ENCODE measurements at places on chromosomes 11 and 22.

- no peak for DNase-seq
These were observed 419.4 kb downstream of the BRD1 start for GRCh38 chr22:49408102-49408836.

- DNase-seq: no peak
These were observed 60.6 kb downstream of the RTL6 start for GRCh38 chr22:44437216-44438055.

DNA sequence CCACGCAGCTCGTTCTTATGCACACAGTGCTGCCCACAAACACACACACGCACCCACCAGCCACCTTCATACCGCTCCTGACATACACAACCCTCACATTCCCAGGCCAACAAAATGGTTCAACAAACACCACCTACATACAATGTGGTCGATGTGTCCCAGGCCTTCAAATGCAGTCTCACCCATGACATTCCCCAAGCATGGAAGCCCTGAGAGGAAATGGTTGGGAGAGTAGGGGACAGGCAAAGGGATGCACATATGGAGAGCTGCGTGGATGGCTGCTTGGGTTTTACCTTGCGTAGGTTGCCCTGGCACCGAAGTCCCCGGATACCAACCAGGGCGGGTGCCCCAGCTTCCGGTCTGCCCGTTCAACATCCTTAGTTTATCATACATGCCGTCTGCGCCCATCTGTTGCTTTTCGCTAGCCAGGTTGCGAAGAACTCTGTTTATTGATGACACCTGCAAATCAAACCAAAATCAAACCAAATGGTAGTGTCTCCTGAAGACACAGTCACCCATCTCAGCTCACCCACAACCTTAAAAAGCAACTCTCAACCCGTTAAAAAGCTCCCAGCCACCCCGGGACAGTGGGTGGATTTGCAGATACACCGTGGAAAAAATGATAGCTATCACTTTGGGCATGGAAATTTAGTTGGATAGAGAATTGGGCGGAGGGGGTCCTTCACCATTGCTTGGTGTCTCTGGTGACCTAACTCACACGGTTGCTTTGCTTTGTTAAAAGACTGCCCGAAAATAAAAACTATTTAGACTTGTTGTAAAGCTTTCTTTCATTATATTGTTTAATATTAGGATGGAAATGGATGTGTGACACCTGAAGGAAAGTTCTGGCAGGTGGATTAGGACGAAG is 10.5 kb downstream of the PAX6 start:
- no peak for DNase-seq

DNA sequence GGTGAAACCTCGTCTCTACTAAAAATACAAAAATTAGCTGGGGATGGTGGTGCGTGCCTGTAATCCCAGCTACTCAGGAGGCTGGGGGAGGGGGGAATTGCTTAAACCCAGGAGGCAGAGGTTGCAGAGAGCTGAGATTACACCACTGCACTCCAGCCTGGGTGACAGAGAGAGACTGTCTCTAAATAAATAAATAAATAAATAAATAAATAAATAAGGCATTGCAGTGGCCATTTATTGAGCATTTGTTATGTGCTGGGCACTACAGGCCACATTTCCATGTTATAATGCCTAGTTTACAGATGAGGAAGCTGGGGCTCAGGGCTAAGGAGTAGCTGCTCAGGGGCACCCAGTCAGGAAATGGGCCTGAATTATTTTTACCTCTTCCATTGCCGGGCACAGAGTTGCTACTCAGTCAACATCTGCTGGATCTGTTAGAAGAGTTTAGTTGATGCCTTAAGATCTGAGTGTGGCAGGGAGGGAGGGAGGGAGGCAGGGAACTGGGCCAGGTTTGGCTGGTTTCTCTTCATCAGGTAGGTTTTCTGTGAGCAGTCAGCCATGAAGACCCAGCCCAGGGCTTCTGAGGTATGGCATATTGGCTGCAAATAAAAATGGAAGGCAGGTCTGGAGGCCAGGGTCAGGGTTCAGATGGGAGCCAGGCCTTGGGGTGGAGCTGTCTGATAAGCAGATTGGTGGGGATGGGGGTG is 5.6 kb downstream of the PVALB start:
- no peak for DNase-seq

DNA sequence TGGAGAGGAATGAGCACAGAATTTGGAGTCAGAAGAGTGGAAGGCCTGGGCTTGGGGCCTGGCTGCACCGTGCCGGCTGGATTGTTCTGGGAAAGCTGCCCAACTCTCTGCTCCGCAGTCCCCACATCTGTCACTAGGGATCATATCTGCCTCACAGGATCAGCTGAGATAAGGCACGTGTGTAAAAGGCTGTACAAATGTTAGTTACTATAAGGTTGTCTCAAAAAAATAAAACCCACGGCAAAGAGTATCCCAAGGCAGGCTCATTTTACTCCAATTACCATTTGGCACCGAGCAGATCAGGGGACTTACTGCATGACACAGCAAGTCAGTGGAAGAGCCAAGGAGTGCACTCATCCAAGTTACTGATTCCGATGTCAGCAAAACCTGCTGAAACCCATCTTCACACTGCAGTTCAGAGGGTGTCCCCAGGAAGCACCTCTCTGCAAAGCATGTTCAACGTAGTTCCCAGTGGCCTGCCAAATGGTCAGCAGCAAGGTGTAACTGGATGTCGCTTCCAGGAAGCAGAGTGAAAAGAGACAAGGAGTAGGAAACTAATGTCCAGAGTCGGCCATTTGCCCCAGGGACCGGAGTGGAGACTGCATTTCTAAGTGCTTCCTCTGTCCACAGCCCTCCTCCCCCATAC is 18.1 kb upstream of the MRTFA start:
- no peak for DNase-seq

- no peak for DNase-seq
These were observed 582.2 kb upstream of the CADM1 start for GRCh38 chr11:116086426-116086825.

- DNase-seq: no peak
These were observed 367.9 kb downstream of the MN1 start for GRCh38 chr22:27433585-27434190.

- DNase-seq: no peak
These were observed 18.9 kb upstream of the WNT11 start for GRCh38 chr11:76225122-76225611.

DNA sequence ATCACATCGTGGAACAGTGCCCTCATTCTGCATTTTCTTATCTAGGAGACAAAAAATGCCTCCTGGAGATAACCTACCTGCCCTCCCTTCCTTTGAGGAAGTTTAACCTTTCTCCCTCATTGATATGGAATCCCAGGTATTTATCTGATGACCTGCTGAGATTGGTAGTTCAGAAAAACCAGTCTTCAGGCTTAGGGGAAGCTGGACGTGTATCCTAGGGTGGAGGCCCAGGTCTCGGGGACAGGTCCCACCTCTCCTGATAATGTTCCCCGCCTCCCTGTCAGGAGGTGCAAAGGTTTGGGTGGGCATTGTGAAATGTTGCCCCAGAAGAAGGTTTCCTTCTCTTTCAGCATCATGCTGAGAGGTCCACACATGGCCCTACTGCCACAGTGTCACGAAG is 186.9 kb upstream of the NAV2 start:
- DNase-seq: no peak

GRCh38 chr11:96186806-96187205 is 156.2 kb downstream of the MAML2 start:
- DNase-seq: no peak

DNA sequence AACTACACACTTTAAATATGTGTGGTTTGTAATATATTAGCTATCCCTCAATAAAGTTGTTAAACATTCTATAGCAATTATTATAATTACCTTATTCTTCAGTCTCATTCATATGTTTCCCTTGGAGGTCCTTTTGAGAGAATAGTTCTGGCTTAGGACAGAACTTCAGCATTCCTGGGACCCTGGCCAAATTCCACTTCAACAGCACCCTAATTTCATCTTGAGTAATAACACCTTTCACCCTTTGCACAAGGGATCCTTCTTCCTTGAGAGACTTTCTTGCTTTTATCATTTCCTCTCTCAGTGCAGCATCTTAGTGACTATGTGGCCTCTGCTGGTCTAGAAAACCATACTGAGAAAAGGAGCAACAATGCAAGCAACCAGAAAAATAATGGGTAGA is 255.9 kb downstream of the C11orf87 start:
- no peak for DNase-seq

DNA sequence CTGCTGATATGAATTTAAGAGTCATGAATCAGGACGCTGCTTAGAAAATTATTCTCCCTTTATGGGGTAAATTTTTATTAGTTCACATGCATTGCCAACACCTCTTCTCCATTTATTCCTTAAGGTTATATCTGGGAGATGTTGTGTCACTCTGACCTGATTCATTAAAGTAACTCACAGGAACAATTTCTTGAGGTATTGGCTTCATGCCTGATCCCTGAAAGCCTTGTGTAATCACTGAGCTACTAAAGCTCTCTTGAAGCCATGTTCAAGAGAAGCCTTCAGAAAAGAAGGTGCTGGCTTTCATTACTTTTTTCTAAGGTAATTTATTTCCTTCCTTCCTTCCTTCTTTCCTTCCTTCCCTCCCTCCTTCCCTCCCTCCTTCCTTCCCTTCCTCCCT is 420.6 kb downstream of the RAB38 start:
- DNase-seq: no peak

DNA sequence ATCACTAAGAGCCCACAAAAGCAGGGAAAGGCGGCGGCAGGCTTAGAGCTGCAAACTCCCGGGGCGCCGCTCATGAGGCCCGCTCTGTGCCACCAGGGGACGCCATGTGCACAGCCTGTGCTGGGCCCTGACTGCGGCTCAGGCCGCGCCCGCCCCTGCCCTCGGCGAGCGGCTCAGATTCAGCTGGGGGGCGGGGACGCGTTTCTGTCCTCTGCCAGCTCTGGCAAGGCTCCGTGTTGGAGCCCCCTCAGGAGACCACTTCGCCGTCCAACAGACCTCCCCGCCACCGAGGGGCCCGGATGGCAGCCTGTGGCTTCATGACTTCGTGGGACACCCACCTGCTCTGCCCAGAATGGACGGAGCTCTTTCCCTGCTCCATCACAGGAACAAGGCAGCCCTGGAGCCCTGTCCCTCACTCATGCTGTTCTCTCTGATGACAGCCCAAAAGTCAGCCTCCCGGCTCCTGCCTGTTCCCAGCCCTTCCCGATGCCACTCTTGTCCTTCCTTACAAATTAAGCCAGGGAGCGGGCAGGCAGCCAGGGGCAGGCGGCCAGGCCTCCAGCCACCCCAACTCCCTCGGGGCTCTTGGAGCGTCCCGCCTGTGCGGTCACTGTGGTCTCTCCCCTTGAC is 69.1 kb downstream of the NAT10 start:
- DNase-seq: peak; percentile 59

DNA sequence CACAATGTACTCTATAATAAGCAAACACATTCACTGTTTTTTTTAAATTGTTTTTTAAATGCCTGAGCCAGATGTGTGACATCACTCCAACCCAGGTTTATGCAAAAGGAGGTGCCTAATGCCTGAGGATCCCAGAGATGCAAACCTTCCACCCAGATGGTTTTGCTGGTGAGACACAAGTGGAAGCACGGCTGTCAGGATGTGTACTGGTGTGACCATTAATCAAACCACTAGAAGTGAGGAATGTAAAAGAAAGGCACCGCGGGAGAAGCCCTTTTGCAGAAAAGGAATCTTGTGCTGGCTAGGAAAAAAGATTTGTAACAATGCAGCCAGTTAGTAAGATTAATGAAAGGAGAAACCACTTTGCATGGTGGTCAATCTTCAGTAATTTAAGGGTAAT is 407.4 kb downstream of the LARGE1 start:
- no peak for DNase-seq

DNA sequence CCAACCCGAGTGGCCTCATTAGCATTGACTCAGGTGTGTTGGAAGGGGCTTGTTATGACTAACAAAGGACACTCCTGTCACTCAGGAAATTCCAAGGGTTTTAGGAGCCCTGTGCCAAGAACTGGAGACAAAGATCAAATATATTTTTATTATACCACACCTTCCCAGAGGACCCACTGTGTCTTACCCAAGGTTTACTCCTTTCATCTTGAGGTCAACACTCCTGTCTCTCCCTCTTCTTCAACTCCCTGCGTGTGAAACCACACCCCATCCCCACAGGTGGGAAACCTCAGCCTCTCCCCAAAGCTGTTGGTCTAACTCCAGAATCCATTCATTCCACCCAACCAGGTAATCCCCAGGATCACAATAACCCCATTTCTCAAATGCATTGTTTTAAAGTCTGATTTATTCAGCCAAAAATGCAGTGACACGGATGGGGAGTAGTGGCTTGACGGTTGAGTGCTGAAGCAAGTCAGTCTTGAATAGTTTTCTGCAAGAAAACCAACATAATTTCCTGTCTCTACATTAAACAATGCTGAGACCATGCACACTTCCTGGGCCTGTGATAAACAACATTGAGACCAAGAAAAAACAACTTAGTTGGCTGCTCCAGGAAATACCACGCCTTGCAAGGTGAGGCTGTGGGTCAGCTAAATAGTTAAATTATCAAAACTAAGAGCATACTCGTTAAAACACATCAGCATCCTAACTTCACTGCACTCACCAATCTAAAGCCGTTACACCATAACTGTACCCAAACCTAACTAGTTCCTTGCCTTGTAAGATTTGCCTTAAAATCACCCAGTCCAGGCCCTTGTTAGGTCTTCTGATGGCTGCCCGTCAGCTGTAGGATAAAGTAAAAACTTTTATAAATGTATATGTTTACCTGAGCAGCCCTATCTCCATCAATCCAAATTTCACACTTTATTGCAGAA is 38.5 kb upstream of the SPON1 start:
- DNase-seq: no peak

GRCh38 chr11:61333550-61334433 is 764 bp downstream of the TKFC start:
- no peak for DNase-seq

- no peak for DNase-seq
These were observed 42.4 kb upstream of the TH start for GRCh38 chr11:2213890-2214526.

DNA sequence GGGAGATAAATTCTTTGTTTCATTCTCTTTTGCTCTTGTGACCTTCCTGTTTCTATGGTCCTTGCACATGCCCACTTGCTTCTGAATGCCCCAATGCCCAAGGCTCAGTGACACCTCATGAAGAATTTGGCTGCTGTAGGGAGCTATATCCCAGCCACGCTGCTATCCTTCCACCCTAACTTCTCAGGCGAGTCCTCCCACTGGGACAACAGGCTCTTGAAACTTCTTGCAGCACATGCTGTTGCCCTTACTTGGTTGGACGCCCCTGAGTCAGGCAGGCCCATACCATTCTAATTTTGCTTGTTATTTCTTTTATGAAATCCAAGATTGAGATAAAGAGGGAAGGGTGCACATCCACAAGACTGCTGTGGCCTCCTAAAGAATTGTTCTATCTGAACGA is 57.6 kb upstream of the BLID start:
- DNase-seq: no peak

DNA sequence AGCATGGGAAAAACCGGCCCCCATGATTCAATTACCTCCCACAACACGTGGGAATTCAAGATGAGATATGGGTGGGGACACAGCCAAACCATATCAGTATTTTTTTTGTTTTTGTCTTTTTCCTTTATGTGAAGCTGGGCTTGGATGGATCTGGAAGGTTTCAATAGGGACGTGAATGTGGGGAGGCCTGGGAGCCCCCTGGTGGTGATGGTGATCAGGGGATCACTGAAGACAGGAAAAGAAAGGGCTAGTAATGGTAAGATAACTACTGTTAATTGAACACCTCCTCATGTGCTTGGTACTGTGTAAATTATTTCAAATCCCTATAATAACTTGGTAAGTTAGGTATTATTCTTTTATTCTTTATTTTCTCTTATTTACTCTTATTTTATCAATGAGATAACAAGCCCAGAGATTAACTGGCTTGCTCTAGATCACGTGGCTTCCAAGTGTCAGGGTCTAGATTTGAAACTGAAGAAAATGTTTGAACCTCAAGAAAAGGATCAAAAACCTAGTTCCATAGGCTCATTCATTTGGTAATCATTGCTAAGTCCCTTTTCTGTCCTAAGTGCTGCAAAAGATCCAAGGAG is 364.2 kb downstream of the TENM4 start:
- no peak for DNase-seq

GRCh38 chr11:65781962-65782815 is 1.4 kb upstream of the AP5B1 start:
- no peak for DNase-seq
